ENCODE measurements at places on chromosomes 12 and 14.
A peak's percentile ranks its signal among the peaks of the same experiment; 100 is the strongest.

DNA sequence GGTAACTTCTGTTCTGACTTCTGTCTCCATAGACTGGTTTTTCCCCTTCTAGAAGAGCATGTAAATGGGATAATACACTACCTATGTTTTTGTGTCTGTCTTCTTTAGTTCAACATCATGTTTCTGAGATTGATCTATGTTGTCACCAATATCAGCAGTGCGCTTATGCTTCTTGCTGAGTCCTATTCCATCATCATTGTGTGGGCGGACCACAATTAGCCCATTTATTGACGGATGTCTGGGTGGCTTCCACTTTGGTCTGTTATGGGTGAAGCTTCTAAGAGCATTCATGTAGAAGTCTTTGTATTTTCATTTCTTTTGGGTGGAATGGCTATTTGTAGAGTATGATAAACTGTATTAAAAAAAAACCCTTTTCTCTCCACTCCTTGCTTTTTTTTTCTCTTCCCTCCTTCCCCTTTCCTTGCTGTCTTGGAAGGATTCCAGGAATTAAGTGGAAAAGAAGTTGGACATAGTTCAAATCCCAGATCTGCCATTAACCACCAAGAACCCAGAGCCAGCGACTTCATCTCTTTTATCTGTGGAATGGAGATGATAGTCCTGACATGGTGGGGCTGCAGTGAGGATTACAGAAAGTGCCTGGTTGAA, 7.0 kb upstream of the SERPINA1 start:
- no peaks in the 10 kb centered on the region for H3K27me3 ChIP-seq
- peaks cover 9% of the 10 kb centered on the region for H3K4me1 ChIP-seq
- no peaks in the 10 kb centered on the region for H3K36me3 ChIP-seq
- no peak overlapping the region for H3K4me3 ChIP-seq
- no peak overlapping the region for H3K27ac ChIP-seq

GRCh38 chr14:106318700-106319099, 792.3 kb downstream of the TMEM121 start:
- no peak overlapping the region for H3K27ac ChIP-seq
- no peak for DNase-seq
- H3K36me3 ChIP-seq = no peaks in the 10 kb centered on the region
- no peaks in the 10 kb centered on the region for H3K27me3 ChIP-seq
- H3K4me1 ChIP-seq = no peaks in the 10 kb centered on the region

- H3K36me3 ChIP-seq = no peaks in the 10 kb centered on the region
- no peak overlapping the region for H3K4me3 ChIP-seq
- peaks cover 10% of the 10 kb centered on the region for H3K27me3 ChIP-seq
- H3K27ac ChIP-seq = no peak overlapping the region
- DNase-seq = no peak
These were observed 9.1 kb upstream of the DEGS2 start for GRCh38 chr14:100168506-100168905.

DNA sequence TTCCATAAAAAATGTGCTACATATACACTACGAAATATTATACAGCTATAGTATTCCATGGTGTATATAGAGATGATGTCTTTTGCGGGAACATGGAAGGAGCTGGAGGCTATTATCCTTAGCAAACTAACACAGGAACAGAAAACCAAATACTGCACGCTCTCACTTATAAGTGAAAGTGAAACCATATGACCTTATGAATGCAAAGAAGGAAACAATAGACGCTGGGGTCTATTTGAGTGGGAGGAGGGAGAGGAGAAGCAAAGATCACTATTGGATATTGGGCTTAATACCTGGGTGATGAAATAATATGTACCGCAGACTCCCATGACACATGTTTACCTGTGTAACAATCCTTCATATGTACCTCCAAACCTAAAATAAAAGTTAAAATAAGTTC, 142.8 kb downstream of the LRFN5 start:
- peak overlapping the region; percentile 18 for H3K4me3 ChIP-seq
- no peaks in the 10 kb centered on the region for H3K4me1 ChIP-seq
- H3K27me3 ChIP-seq = no peaks in the 10 kb centered on the region
- H3K27ac ChIP-seq = no peak overlapping the region
- H3K36me3 ChIP-seq = no peaks in the 10 kb centered on the region

DNA sequence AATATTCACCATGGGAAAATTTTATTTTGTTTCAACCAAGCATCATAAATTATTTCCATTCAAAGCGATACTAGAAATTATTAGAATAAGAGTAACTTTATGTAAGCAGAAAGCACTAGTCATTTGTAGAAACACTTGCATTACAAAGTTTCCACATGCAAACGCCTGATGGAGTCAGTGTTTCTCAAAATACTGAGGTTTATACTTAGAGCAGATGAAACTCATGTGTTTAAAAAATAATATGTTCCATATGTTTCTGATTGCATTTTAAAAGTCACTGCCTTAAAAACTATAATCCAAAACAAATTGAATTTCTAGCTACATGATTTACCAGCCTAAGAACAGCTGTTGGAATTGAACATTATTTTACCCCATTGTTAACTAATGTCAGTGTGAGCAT, 1246.4 kb downstream of the SLC16A7 start:
- no peak overlapping the region for H3K27ac ChIP-seq
- no peaks in the 10 kb centered on the region for H3K4me1 ChIP-seq
- no peaks in the 10 kb centered on the region for H3K27me3 ChIP-seq
- no peak for DNase-seq
- no peaks in the 10 kb centered on the region for H3K36me3 ChIP-seq
- H3K4me3 ChIP-seq = no peak overlapping the region

DNA sequence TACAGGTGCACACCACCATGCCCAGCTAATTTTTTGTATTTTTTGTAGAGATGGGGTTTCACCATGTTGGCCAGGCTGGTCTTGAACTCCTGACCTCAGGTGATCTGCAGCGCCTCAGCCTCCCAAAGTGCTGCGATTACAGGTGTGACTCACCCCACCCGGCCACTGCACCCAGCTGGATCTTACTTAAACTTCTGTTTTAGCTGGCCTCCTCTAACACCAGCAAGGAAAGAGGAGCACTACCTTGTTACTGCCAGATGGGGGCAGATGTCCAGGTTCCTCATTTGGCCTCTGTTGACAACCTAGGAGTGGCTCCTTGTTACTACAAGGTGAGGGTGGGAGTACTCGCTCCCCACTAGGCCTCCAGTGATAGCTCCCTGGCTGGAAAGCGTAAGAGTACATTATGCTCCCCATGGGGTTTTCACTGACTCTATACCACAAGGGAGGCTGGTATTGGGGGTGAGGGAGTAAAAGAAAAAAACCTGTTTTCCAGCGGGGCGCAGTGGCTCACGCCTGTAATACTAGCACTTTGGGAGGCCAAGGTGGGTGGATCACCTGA, 13.2 kb upstream of the ARF6 start:
- no peaks in the 10 kb centered on the region for H3K27me3 ChIP-seq
- no peak overlapping the region for H3K4me3 ChIP-seq
- no peaks in the 10 kb centered on the region for H3K36me3 ChIP-seq
- H3K27ac ChIP-seq = no peak overlapping the region

- H3K27me3 ChIP-seq = no peaks in the 10 kb centered on the region
- peak overlapping the region; percentile 2 for H3K27ac ChIP-seq
- DNase-seq = peak; percentile 59
- no peak overlapping the region for H3K4me3 ChIP-seq
- peaks cover 19% of the 10 kb centered on the region for H3K4me1 ChIP-seq
These were observed 54.3 kb upstream of the FRMD6 start for GRCh38 chr14:51597261-51598001.

GRCh38 chr12:91179315-91179714, 3.3 kb downstream of the DCN start:
- H3K4me3 ChIP-seq = no peak overlapping the region
- H3K36me3 ChIP-seq = no peaks in the 10 kb centered on the region
- H3K27ac ChIP-seq = no peak overlapping the region
- peaks cover 16% of the 10 kb centered on the region for H3K4me1 ChIP-seq
- DNase-seq = no peak

DNA sequence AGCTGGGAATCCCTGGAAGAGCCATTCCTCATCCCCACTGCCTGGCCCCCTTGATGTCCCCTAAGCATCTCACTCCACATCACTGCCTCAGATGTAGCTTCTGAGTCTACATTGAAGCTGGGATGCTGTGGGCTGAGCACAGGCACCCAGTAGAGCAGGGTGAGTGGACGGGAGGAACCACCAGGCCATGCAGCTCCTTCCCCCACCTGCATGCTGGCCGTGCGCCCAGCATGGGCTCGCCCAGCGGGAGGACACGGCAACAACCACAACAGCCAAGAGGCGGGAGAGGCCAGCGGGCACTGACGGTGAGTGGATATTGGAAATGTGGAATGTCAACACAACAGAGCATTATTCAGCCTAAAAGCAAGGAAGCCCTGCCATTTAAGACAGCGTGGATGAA, 310.9 kb downstream of the ADGRD1 start:
- no peak overlapping the region for H3K27ac ChIP-seq
- no peaks in the 10 kb centered on the region for H3K36me3 ChIP-seq
- no peaks in the 10 kb centered on the region for H3K4me1 ChIP-seq
- no peak overlapping the region for H3K4me3 ChIP-seq
- no peaks in the 10 kb centered on the region for H3K27me3 ChIP-seq

- H3K4me3 ChIP-seq = no peak overlapping the region
- peak overlapping the region; percentile 29 for H3K27ac ChIP-seq
- no peaks in the 10 kb centered on the region for H3K27me3 ChIP-seq
These were observed 235.5 kb downstream of the PAWR start for GRCh38 chr12:79455286-79455685.

GRCh38 chr12:49131894-49132461, 783 bp upstream of the TUBA1B start:
- H3K4me1 ChIP-seq = peaks cover 17% of the 10 kb centered on the region
- peak overlapping the region; percentile 67 for H3K4me3 ChIP-seq
- H3K27ac ChIP-seq = peak overlapping the region; percentile 60
- H3K27me3 ChIP-seq = no peaks in the 10 kb centered on the region
- DNase-seq = peak; percentile 47

DNA sequence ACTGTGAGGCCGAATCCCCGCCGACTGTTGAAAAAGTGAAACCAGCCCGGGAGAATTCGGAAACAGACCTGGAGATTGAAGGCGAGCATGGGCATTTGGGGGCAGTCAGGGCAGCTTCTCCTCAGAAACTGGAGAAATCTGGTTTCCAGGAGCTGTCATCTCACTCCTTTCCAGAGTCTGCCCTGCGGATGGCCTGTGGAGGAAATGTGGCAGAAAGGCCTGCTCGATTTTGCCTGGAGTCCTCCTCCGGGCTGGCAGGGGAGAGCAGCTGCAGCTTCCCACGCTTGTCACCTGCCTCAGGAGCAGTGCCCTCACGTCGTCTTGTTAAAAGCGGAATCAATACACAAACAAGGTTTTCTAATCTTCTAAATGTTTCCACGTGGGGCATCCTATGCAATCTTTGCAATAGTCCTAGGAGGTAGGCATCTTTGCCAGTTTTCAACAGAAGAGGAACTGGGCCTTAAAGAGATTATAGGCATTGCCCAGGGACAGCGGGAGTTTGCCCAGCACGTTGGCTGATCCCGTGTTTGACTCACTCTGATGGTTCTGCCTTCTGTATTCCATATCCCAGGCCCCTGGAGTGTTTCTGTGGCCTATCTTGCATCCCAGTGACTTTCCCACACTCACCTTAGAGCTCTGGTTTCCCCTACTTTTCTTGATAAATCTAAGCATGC, 2.3 kb downstream of the LRRC74A start:
- no peaks in the 10 kb centered on the region for H3K36me3 ChIP-seq
- peak overlapping the region; percentile 10 for H3K4me3 ChIP-seq
- DNase-seq = no peak
- no peaks in the 10 kb centered on the region for H3K4me1 ChIP-seq

GRCh38 chr14:89206389-89207031, 210.5 kb downstream of the FOXN3 start:
- H3K4me1 ChIP-seq = no peaks in the 10 kb centered on the region
- H3K27me3 ChIP-seq = no peaks in the 10 kb centered on the region
- H3K4me3 ChIP-seq = no peak overlapping the region
- H3K27ac ChIP-seq = no peak overlapping the region
- no peak for DNase-seq

GRCh38 chr12:98578821-98579220, 14.7 kb upstream of the SLC25A3 start:
- H3K4me3 ChIP-seq = no peak overlapping the region
- peak; percentile 23 for DNase-seq
- no peaks in the 10 kb centered on the region for H3K4me1 ChIP-seq
- no peak overlapping the region for H3K27ac ChIP-seq
- H3K27me3 ChIP-seq = no peaks in the 10 kb centered on the region

- DNase-seq = no peak
- H3K4me3 ChIP-seq = no peak overlapping the region
- H3K36me3 ChIP-seq = no peaks in the 10 kb centered on the region
- H3K27ac ChIP-seq = no peak overlapping the region
These were observed 456.7 kb downstream of the AEBP2 start for GRCh38 chr12:19896041-19896440.

DNA sequence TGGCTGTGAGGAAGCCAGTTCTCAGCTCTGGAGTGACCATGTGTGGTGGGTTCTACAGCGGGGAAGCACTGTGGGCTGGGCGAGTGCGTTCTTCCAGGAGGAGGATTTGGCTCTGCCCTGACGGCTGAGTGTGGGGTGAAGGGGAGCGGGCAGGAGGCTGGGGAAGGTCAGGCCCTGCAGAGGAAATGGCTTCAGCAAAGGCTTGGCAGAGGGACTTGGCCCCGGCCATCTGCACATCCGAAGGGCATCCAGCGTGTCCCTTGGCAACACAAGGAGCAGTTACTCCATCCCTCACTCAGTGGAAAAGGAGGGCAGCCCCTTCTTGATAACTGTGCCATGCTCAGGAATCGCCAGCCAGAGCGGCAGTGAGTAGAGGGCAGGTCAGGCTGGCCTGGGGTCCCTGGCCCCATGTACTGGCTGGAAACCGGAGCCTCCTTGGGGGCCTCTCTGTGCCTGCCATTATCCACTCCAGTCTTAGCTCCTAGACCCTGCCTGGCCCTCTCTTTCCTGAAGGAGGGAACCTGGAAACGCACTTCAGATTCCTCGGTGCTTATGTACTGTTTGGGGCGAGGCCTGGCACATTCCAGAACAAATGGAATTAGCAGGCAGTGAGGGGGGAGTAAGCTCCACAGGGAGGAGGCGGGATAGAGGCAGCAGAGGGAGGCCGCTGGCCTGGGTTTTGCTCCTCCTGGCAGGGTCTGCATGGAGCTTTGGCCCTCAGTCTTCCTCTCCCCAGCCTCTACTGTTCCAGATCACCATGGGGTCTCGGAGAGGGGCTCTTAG, 133.6 kb upstream of the NCOR2 start:
- H3K4me1 ChIP-seq = peaks cover 25% of the 10 kb centered on the region
- DNase-seq = peak; percentile 89
- H3K27me3 ChIP-seq = no peaks in the 10 kb centered on the region
- no peak overlapping the region for H3K4me3 ChIP-seq
- no peak overlapping the region for H3K27ac ChIP-seq

DNA sequence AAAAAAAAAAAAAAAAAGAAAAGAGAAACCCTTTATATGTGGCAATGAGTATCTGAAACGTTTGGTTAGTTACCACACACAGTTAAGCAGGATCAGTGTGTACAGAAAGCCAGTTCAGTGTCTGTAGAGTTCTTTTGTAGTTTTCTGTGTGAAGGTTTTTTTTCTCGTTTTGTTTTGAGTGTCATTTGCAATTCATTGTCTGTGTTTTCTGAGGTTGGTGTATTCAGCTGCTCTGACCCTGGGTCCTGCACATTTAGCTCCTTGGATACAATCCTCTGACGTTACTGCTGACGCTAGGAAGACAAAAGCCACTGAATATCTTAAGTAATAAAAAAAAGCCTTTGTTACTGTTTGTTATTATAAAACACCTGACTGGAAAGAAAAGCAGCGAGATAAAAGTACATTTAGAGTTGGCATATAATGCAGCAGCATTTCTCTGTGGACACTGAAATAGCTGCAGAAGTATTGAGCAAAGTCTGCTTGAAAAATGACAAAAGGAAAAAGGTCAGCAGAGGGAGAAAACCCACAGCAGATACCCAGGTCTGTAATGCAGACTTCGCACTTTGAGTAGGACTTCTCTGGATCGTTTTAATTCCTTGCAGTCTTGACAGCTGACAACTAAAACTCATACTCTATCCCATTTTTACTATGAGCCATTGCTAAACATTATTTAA, 89.0 kb downstream of the POLR3B start:
- H3K4me3 ChIP-seq = no peak overlapping the region
- H3K4me1 ChIP-seq = no peaks in the 10 kb centered on the region
- H3K27me3 ChIP-seq = no peaks in the 10 kb centered on the region
- no peak overlapping the region for H3K27ac ChIP-seq
- H3K36me3 ChIP-seq = peaks cover 4% of the 10 kb centered on the region
- peak; percentile 25 for DNase-seq

Data from astrocyte (in vitro differentiated cells and primary cell).